B cell (primary cell): ENCODE measurements at places on chromosomes 7 and 10. TPM values are rescaled to one million over a fixed set of nuclear protein-coding genes. Genes with fewer than 3 reads are reported as not detected.

DNA sequence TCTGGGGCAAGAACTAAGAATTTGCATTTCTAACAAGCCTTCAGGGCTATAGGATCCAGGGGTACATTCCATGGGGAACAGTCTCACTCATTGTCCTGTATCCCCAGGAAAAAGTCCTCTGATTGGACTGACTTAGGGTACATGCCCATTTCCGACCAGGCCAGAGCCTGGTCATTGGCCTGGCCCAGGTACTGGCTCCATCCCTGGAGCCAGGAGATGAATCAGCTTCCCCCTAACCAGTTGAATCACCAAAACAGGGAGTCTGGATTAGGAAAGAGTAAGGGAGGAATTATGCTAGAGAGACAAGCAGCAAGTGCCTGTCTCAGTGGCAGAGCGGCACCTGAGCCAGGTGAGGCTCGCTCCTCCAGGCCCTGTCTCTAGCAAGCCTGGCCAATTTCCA lies 137.5 kb downstream of the FGFR2 start:
- no peak overlapping the region for H3K4me3 ChIP-seq
- DNase-seq, result no peak
- H3K36me3 ChIP-seq, result no peaks in the 10 kb centered on the region
- no peaks in the 10 kb centered on the region for H3K4me1 ChIP-seq

DNA sequence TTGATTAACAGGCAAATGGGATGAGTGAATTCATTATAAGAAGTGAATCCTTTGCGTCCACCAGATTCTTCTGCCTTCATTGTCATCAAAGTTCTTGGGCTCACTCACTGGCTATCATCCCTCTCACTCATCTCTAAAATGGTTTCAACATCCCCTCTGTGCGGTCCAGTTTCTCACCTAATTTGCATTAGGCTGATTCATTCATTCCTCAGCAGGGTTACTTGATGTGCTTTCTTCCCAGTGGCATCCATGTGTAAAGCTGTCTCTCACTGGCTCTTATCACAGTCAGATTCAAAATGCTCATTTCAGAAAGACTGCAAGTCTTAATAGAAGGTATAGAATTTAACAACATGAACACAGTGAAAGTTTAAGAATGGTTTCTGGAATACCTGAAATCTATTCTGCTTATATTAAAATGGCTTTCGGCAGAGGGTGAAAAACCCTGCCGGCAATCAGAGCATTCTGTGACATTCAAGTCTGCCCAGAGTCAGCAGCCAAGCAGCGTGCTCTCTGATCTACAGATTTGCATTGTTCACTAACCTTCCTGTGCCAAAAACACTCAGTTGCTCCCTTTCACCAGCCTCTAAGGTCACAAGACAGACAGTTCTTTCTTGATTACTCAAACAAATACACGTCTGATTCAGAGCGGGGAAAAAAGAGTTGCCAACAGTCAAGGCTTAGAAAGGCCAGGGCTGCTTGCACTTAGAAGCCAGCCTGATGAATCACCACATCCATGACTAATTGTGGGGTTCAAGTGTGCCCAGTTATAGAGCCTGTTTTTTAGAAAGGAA lies 106.7 kb downstream of the TES start:
- H3K27ac ChIP-seq, result no peak overlapping the region
- no peaks in the 10 kb centered on the region for H3K4me1 ChIP-seq
- DNase-seq, result no peak
- no peaks in the 10 kb centered on the region for H3K27me3 ChIP-seq
- no peak overlapping the region for H3K4me3 ChIP-seq

- H3K4me1 ChIP-seq, result peaks cover 97% of the 10 kb centered on the region
- H3K27me3 ChIP-seq, result no peaks in the 10 kb centered on the region
- H3K27ac ChIP-seq, result peak overlapping the region; percentile 5
- H3K36me3 ChIP-seq, result peaks cover 4% of the 10 kb centered on the region
- no peak overlapping the region for H3K4me3 ChIP-seq
Measured at GRCh38 chr7:28161331-28161730, 19.3 kb downstream of the JAZF1 start.

- no peak for DNase-seq
- peaks cover 36% of the 10 kb centered on the region for H3K4me1 ChIP-seq
Measured at GRCh38 chr7:158811894-158812293, 17.4 kb downstream of the ESYT2 start.

DNA sequence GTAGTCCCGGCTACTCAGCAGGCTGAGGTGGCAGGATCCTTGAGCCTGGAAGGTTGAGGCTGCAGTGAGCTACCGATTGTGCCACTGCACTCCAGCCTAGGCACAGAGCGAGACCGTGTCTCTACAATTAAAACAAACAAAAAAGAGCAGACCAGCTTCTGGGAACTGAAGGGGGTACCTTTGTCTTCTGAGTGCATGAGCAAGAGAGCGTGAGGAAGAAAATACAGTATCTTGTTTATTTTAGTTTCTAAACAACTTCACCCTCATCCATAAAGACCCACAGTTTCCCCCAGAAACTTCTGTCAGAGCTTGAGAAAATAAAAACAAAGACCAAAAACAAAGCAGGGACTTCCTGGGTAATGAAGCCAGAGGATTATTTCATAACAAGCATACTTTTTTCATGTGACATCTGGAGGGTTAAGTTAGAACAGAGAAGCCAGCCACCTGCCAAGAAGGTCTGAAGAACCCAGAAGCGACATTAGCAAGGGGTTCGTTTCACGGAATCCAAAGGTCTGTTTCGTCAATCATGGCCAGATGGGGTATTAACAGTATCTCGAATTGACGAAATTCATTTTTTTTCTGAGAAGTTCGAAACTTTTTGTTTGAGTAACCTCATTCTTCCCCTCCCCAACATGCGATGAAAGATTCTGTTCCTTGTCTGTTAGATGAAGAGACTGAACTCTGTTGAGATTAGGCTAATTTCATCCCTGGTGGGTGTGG lies 10.2 kb upstream of the IL2RA start:
- no peaks in the 10 kb centered on the region for H3K36me3 ChIP-seq
- peaks cover 58% of the 10 kb centered on the region for H3K4me1 ChIP-seq
- peak overlapping the region; percentile 80 for H3K27ac ChIP-seq
- DNase-seq, result peak; percentile 78

DNA sequence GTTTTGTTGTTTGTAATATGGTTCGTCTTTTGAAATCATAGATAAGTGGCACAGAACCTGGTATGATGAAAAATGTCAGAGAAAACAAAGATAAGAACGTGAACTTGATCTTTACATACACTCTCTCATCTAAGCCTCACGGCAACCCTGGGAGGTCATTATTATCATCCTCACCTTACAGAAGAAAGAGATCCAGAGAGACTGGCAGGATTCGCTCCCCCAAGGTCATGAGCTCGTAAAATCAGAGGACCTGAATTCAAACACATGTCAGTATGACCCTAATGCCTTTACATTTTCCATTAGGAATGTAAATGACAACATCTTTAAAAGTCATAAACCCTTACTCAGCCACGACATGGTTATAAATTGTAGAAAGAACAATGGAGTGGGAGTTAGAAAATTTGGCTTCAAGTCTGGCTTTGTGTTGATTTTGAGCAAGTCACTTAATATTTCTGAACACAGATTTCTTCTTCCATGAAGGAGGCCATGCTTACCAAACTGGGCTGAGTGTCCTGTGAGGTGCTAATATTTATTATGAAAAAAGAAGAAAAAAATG lies 35.9 kb downstream of the HIPK2 start:
- H3K4me1 ChIP-seq, result peaks cover 16% of the 10 kb centered on the region
- no peaks in the 10 kb centered on the region for H3K36me3 ChIP-seq
- no peak overlapping the region for H3K27ac ChIP-seq
- H3K4me3 ChIP-seq, result no peak overlapping the region
- DNase-seq, result no peak

DNA sequence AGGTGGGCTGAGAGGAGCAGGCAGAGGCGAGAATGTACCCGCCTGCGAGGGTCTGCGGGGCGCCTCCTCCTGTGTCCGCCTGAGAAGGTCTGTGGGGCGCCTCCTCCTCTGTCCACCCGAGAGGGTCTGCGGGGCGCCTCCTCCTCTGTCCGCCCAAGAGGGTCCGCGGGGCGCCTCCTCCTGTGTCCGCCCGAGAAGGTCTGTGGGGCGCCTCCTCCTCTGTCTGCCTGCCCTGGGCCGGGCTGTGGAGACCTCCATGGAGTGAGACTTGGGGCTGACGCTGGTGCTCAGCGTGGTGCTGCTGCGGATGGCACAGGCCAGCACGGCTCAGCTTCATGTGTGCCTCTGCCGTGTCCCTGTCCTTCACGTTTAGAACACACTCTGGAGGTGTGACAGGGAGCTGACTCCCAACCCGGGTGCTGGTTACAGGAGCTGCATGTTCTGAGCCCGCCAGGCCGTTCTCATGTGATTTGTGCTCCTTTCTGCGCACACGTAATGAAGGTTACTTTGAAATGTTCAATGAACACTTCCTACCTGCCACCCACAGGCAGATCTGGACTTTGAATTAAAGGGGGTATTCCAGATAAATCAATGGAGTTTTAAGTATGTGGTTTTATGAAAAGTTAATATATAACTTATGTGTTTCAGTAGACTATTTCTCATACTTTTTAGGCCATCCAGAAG lies 20.5 kb upstream of the GET4 start:
- no peak overlapping the region for H3K27ac ChIP-seq
- no peak overlapping the region for H3K4me3 ChIP-seq
- H3K4me1 ChIP-seq, result no peaks in the 10 kb centered on the region
- no peak for DNase-seq
- H3K36me3 ChIP-seq, result peaks cover 91% of the 10 kb centered on the region

DNA sequence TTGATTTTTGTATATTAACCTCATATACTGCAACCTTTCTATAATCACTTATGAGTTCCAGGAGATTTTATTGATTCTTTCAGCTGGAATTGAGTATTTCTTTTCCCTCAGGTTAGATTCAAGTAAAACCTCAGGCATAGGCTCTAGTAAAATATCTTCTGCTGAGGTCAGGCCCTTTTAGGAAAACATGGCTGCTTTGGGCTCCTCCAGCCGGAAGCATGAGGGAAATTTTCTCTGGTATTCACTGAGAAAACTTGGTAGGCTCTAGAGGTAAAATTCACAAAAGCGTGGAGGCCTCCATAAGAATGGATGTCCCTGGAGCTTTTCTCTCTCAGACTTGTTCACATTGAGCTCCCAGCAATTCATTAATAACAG lies 56.7 kb downstream of the AKR1E2 start:
- no peak overlapping the region for H3K27ac ChIP-seq
- no peaks in the 10 kb centered on the region for H3K36me3 ChIP-seq
- DNase-seq, result no peak
- H3K4me3 ChIP-seq, result no peak overlapping the region
- H3K4me1 ChIP-seq, result no peaks in the 10 kb centered on the region
- peaks cover 6% of the 10 kb centered on the region for H3K27me3 ChIP-seq

GRCh38 chr10:105952153-105952552 lies 1212.4 kb downstream of the SORCS1 start:
- H3K36me3 ChIP-seq, result no peaks in the 10 kb centered on the region
- no peak overlapping the region for H3K4me3 ChIP-seq
- no peaks in the 10 kb centered on the region for H3K4me1 ChIP-seq
- peak; percentile 19 for DNase-seq
- H3K27ac ChIP-seq, result no peak overlapping the region

DNA sequence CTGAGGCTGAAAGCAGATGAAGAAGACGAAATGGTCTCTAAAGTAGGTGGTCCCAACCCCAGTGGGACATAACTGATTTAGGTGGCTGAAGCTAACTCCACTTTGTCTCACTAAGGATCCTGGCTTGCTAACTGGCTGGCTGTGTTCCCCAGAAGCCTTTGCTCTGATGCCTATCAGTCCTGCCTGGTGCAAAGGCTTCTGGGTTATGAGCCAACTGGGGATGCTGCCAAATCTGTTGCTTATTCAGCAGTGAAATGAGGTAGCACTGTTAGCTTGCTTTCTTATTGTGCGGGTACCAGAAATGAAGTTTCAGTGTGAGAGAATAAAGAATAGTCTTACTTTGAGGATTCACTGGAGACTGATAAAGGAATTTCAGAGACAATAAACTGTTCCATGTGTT lies 18.1 kb downstream of the PRKG1 start:
- no peaks in the 10 kb centered on the region for H3K36me3 ChIP-seq
- H3K4me1 ChIP-seq, result no peaks in the 10 kb centered on the region
- no peak overlapping the region for H3K4me3 ChIP-seq
- no peak overlapping the region for H3K27ac ChIP-seq
- no peak for DNase-seq

- no peak overlapping the region for H3K4me3 ChIP-seq
- peak; percentile 72 for DNase-seq
- no peak overlapping the region for H3K27ac ChIP-seq
- H3K36me3 ChIP-seq, result peaks cover 57% of the 10 kb centered on the region
- no peaks in the 10 kb centered on the region for H3K4me1 ChIP-seq
- no peaks in the 10 kb centered on the region for H3K27me3 ChIP-seq
Measured at GRCh38 chr10:22550732-22551131, 163.6 kb downstream of the PIP4K2A start.

DNA sequence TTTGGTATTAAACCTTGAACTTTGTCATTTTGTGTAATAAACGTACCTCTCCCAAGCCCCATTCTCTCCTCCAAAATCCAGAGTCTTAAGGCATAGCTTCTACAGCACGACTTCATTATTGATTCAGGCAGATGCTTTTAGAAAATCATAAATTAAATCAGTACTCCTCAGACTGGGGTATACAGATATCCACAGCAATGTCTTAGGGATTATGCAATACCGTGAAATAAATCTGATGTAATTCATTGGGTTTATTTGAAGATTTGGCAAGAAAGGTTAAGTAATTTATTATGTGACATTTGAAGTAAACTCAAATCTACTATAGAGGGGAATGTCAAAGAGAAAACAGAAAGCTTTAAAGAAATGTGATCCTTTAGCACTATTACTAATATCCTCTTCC lies 246.1 kb upstream of the PLXDC2 start:
- H3K27ac ChIP-seq, result no peak overlapping the region
- H3K27me3 ChIP-seq, result no peaks in the 10 kb centered on the region
- DNase-seq, result no peak

GRCh38 chr10:14128519-14128918 lies 202.2 kb downstream of the FRMD4A start:
- no peak for DNase-seq
- no peaks in the 10 kb centered on the region for H3K36me3 ChIP-seq

DNA sequence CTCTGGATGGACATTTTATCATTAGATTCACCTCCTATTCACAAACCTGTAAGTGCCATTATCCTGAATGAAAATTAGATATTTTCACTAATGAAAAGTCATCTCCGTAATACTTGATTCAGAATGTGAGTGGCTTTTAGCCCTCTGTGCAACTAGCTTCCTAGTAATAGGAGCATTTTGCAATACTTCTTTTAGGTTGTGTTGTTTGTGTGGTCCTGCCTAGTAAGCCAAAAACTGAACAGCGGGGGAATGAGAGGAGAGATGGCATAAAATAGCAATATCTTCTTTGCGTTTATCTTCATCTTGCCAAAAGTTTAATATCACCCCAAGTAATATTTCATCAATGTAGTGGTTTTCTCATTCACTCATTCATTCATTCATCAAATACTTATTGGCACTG lies 507.5 kb upstream of the CELF2 start:
- H3K27me3 ChIP-seq, result no peaks in the 10 kb centered on the region
- no peak overlapping the region for H3K4me3 ChIP-seq
- H3K36me3 ChIP-seq, result no peaks in the 10 kb centered on the region
- H3K27ac ChIP-seq, result no peak overlapping the region
- DNase-seq, result no peak
- no peaks in the 10 kb centered on the region for H3K4me1 ChIP-seq

EPHA1 gene
- polyA plus RNA-seq, result 0.39 and 0.50 TPM in 2 replicates

SFTPA1 gene
- not detected in 2 replicates for polyA plus RNA-seq

CABCOCO1 gene
- not detected in 2 replicates for polyA plus RNA-seq
